ENCODE measurements at places on chromosomes 7 and 10.

GRCh38 chr7:156932006-156932405 is 17.5 kb upstream of the NOM1 start:
- DNase-seq = no peak

GRCh38 chr10:93378997-93379730 is 103.0 kb downstream of the MYOF start:
- DNase-seq = no peak

DNA sequence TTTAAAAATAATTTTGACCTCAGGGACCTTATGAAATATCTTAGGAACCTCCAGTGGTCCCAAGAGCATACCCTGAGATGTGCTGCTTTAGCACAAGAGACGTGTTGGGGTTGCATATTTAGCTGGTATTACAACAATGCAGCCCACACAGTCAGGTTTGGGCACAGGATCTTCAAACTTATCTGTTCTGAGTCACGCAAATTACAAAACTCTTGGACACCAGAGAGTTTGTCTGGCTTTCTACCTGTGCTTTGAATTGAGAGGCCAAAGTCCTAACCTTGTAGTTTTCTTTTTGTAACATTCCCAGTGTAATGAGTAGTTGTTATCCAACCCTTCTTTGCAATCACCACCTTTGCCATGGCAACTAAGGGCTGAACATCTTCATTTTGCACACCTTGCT is 163.5 kb upstream of the PCLO start:
- no peak for DNase-seq

DNA sequence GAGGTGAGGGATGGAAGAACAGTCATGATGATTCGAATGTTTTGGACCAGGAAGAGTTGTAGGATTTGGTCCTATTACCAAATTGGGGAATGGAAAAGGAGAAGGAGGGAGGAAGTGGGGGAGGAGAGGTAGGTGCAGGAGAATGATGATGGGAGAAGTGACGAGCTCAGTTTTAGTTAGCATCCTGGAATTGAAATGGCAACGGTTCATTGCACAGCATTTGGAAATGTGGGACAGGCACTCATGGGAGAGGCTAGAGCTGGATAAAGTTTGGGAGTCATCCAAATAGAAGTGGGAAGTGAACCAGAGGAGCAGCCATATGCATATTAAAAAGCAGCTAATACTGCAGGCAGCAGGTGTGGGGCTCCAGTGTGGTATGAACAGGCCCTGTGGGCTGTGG is 253.6 kb downstream of the SORCS3 start:
- peak; percentile 1 for DNase-seq

DNA sequence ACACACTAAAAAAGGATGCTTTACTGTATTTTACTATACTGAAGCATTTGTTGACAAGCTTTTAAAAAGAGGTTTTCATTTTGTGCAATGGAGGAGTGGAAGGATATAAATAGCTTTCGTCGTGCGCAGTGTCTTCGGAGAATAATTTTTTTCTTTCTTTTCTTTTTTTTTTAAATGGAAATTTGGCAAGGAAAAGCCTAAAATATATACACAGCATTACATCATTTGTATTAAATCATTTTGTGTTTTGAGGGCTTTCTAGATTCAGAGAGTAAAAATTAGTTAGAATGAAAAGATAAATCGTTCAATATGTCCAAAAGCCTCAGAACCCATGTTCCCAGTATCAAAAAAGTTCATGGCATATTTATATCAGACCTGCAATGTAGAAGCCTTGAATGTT is 150.2 kb upstream of the FERD3L start:
- DNase-seq = no peak

- DNase-seq = no peak
These were observed 1219.9 kb upstream of the SORCS1 start for GRCh38 chr10:108384378-108384777.

DNA sequence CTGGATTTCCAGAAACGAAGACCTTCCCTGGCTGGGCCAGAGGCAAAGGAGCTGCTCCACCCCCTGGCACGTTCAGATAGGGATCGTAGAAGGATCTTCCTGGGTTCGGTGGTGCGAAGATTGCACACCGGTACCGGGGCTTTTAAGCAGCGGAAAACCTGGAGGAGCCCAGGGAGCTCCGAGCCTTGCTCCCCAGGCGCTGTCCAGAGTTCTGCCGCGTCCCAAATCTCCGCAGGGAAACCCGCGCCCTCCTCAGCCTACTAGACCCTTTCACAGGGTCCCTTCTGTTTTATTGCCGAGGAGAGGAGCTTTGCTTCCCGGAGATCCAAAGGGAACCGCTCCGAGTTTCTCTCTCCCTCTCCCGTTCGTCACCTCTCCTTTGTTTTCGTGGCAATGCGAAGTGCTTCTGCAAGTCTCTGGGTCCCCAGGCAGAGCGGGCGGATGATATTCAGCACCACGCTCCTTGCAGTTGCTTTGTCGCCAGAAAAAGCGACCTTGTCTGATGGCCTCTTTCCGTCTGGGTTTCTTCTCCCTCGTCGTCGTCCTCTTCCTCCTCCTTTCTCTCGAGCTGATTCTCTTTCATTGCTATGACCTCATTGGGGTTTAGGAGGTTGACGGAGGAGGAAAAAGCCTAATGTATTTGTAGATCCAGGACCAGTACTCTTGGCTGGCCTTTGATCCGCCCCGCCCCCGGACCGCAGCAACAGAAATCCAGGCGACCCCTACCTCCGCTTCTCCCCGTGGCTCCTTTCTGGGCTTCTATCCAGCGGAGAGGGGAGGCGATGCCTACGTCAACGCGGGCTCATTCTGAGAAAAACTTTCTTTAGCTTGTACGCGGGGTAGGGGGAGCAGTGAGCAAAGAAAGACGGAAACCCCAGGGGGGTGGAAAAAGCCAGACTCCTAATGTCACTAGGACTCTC is at the start of gene TMEM196:
Gene TMEM196 (minus strand): TSS at position 777 of the 920 bp plus-strand sequence. CDS start 921 bp downstream, outside the sequence.
- no peak for DNase-seq

- DNase-seq = no peak
These were observed 63.5 kb downstream of the GRK5 start for GRCh38 chr10:119270762-119271366.

DNA sequence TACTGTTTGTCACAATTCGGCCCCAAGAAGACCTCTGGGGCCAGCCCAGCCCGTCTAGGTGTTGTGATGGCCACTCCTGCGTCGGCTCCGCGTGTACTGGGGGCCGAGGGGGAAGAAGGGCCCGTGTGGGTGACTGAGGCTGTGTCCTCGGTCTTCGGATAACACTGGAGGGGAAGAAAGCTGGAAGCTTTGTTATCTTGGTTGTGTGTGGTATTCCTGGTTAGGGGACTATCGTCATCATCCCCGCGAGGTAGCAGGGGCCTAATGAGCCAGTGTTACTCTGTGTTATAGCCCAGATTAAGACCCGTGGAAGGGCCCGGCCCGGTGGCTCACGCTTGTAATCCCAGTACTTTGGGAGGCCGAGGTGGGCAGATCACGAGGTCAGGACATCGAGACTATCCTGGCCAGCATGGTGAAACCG is 854 bp downstream of the MTG1 start:
- DNase-seq = no peak

GRCh38 chr7:25831831-25832411 is 320.1 kb upstream of the NFE2L3 start:
- DNase-seq = no peak

DNA sequence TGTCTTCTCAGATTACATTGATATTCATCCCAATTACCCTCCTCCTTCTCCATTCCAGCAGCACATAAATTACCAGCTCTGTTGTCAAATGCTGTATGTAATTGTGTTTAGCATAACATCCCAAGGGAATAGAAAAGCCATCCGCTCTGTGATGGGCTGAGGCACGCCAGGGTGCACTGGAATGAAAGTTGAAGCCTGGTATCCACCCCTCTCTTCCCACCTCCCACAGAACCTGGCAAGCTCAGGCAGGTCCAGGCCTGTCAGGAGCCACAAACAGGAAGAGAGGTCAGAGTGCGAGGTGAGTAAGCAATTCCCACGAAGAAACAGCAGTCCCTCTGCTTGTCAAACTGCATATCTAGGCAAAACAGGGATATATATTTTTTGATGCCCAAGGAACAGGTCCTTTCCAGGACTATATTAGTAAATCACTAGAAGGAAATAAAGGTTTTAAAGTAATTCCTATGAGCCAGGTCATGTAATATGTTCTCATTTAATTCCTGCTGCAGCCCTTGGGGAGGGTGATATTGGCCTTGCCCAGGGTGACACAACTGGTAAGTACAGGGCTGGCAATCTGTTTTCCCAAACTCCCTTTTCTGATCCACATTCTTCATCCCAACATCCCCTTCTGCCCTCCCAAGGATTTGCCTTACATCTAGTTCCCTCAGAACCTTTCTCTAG is 155.6 kb upstream of the GHITM start:
- DNase-seq = no peak

DNA sequence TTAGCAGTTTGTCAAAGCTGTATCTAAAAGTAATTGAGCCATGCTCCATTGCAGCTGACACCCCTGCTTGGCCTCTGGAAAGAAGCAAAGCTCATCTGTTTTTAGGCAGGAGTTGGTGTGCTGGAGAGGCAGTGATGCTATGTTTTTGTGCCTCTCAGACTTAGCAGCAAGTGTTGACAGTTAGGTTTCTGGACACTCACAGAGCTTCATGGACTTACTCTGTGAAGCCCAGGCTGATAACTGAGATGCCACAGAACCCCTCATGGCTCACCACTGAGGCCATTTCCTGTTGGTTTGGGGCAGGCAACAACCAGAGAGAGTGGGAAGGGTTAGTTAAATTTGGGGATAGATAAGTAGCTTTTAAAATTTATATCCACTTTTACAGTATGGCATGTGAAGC is 59.8 kb downstream of the BTAF1 start:
- no peak for DNase-seq

- no peak for DNase-seq
These were observed 261.9 kb downstream of the ARL4A start for GRCh38 chr7:12949060-12949931.

GRCh38 chr10:98028168-98028770 is 2.2 kb downstream of the CRTAC1 start:
- DNase-seq = peak; percentile 41

GRCh38 chr10:13615650-13616300 is 29.0 kb downstream of the PRPF18 start:
- no peak for DNase-seq

GRCh38 chr7:69020536-69020935 is 577.7 kb upstream of the AUTS2 start:
- DNase-seq = no peak

GRCh38 chr7:142940966-142941535 is 1.8 kb downstream of the LLCFC1 start:
- no peak for DNase-seq

GRCh38 chr10:61749291-61749690 is 86.6 kb downstream of the CABCOCO1 start:
- no peak for DNase-seq

DNA sequence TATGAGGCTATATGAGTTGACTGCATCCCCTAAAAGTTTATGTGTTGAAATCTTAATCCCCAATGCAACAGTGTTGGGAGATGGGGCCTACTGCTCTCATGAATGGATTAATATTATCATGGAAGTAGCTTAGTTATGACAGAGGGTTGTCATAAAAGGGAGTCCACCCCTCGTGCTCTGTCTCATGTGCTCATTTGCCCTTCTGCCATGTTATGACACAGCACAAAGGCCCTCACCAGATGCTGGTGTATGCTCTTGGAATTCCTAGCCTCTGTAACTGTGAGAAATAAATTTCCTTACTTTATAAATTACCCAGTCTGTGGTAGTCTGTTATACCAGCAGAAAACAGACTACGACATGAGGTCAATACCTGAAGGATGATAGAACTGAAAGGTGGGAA is 17.6 kb upstream of the PANK1 start:
- no peak for DNase-seq

DNA sequence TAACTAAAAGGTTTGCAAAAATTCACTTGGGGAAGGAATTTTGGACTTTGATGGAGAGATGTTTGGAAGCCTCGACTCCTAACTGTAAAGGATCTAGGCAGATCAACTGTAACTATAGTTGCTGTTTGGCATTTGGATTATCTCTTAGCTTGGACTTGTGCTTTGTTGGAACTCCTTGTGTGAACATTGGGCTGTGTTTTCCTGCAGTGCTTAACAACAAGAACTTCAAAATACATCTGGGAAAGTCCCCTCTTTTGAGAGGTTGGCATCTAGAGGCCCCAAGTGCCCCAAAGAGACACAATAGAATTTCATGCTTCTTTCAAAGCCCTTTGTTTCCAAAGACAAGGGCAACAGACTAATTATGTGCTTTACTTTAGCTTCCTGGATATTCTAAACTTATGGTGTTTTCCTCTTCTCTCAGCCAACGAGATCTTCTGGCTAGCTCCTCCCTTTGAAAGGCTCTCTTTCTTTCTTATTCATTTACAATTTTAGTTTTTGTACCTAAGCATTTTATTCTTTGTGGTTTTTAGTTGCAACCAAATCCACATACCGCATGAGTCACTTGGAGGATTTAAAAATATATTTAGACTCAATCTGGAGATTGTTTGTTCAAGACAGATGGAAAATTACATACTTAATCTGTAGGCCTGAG is 11.6 kb downstream of the ABCA13 start:
- no peak for DNase-seq

DNA sequence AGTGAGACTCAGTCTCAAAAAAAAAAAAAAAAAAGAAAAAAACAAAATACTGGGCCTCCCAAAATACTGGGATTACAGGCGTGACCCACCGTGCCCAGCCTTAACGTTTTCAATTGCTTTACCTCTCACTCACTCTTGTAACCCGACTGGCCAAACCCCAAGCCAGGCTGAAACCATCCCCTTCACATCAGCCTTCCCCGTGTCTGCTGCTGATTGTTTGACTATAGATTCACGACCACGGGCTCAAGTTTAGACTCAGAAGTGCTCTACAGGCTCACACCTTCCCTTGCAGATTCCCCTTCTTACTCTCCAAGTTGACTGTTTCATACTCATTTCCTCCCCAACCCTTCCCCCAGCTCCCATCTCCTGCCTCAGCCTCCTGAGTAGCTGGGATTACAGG is 22.3 kb downstream of the TYW1 start:
- no peak for DNase-seq

GRCh38 chr7:44238116-44238695 is 37.4 kb downstream of the YKT6 start:
- DNase-seq = no peak

DNA sequence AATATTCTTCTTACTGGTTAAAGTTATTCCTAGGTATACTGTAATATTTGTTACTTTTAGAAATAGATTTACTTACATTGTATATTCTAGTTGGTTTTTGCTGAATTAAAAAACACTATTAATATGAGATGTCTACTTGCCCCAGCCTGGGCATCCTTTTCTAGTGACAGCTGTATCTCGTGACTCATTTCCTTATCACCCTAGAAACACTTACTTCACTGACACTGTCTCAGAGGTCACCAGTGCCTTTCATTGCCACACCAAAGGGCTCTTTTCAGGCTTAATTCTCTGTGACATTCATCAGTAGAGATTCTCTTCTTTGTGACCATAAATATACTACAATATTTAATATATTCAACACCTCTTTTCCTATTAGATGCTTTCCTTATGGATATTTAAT is 194.7 kb downstream of the GALNT17 start:
- no peak for DNase-seq

- no peak for DNase-seq
These were observed 23.3 kb downstream of the CYP17A1 start for GRCh38 chr10:102813734-102814452.

GRCh38 chr10:73923935-73924598 is 13.1 kb downstream of the PLAU start:
- no peak for DNase-seq
